Stimulated activated CD4-positive, alpha-beta T cell treated with anti-CD3 and anti-CD28 coated beads, Interleukin-2, amount 100 ng/mL, for 4 hours (primary cell): ENCODE measurements at places on chromosomes 7 and 10.
A peak's percentile ranks its signal among the peaks of the same experiment; 100 is the strongest.

DNA sequence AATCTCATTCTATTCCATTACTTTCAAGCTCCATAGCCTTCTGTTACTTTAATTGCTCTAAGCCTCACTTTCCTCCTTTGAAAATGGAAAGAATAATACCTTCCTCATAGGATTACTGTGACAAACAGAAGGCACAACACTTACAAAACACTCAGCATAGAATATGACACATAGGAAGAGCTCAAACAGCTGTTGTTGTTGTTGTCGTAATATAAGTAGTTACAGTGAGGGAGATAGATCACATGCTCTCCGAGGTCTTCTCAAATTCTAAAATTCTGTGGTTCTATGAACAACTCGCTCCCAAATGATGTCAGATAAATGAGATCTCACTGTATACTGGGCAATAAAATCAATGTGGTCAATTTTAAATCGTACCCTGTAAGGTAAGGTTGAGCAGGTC, 1049.3 kb upstream of the C7orf33 start:
- no peak for DNase-seq

DNA sequence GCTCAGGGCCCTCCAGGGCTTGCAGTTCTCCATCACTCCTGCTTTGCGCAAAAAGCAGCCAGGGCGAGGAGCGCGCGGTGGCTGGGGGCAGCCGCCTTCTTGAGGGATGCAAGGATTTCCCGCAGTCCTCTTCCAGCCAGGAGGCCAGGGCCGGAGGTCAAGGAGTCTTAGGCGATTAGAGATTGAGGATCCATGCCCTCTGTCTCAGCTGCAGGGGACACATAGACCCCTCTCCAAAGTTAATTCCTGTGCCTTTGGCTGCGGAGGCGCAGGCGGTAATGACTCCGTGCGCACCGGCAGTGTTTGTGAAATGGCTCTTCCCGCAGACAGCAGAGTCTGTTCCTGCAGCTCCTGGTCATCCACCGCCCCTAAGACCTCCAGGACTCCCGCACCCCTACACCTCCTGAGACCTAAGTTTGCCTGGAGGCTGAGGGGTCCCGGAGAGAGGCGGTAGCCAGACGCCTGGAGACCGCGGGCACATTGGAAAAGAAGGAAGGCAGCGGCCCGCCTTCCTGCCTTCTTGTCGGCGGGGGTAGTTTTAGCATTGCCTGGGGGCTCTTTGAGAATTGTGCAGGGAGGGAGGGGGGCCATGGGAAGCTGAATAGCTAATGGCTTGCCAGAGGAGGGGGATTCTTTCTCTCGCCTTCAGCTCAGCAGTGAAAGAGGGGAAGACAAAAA, 3.3 kb upstream of the NEUROG3 start:
- no peak for DNase-seq

- DNase-seq = no peak
These were observed 91.2 kb downstream of the ZNF22 start for GRCh38 chr10:45091968-45092367.

DNA sequence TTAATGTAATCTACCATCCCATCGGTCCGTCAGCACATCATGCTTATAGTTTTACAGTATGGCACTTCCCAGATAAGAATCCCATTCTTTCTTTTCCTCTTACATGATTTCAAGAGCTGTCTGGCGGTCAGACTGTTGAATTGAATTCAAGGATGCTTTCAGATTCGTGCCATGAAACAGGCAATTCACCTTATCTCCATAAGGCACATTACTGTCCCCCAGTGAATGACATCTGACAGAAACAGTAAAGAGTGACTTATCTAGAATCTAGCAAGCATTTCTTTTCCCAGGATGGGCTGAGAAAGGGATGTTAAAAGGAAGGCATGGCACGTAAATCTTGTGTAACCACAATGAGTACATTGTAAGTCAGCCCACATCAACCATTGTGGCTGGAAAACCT, 61.1 kb upstream of the SEM1 start:
- no peak for DNase-seq

GRCh38 chr7:143490717-143491306, 13.1 kb downstream of the TAS2R41 start:
- DNase-seq = no peak

DNA sequence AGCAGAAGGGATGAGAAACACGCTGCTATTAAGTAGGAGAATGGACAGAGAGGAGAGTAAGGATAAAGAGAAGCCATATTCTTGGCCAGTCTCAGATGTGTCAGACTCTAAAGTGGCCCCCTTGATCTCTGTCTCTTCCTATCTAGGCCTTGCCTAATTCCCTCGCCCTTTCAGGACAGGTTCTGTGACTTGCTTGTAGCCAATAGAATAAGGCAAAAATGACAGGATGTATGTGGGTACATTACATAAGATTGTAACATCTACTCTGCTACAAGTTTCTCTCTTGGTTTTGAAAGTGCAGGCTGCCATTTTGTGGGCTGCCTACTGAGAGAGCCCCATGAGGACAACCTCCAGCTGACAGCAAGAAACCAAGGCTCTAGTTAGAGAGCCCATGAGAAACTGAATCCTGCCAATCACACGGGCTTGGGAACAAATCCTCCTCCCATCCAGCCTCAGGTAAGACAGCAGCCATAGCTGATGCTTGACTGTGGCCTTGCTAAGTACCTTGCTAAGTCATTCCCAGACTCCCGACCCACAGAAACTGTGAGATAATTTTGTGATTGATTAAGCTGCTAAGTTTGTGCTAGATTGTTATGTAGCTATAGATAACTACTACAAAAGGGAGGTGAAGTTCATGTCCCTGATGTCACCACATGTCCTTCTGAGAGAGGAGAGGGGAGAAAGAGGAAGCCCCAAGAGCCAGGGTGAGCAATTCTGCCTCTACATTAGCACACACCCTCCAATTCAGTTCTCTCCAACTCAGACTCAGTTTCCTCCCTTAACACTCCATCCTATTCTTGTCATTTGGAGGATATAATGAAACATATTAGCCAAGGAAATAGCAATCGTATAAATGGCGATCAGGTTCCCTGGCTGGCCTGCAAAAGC, 185.5 kb downstream of the SGMS1 start:
- DNase-seq = no peak

- DNase-seq = no peak
These were observed at the start of gene TBXAS1 for GRCh38 chr7:139829025-139829774. Gene TBXAS1 (plus strand): TSS chr7:139829264. CDS start chr7:139829391, 127 bp downstream.

DNA sequence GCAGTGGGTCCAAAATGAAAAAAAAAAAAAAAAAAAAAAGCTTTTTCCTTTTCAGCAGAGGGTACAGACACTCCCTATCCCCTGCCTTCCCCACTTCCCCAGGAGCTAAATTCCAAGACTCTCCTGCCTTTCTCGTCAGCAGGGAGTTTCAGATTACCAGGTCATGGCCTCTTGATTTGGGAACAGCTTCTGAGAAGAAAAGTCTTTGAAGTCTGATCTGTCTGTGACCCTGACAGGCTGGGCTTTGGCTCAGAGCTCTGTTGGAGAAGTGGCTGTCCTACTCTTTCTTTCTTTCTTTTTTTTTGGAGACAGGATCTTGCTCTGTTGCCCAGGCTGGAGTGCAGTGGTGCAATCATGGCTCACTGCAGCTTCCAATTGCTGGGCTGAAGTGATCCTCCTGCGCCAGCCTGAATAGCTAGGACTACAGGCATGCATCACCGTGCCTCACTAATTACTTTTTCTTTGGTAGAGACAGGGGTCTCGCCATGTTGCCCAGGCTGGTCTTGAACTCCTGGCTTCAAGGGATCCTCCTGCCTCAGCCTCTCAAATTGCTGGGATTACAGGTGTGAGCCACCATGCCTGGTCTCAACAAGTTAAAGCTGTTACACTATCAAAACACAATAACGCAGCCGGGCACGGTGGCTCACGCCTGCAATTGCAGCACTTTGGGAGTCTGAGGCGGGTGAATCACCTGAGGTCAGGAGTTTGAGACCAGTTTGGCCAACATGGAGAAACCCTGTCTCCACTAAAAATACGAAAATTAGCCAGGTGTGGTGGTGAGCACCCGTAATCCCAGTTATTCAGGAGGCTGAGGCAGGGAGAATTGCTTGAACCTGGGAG, 59.9 kb downstream of the COL26A1 start:
- DNase-seq = no peak

DNA sequence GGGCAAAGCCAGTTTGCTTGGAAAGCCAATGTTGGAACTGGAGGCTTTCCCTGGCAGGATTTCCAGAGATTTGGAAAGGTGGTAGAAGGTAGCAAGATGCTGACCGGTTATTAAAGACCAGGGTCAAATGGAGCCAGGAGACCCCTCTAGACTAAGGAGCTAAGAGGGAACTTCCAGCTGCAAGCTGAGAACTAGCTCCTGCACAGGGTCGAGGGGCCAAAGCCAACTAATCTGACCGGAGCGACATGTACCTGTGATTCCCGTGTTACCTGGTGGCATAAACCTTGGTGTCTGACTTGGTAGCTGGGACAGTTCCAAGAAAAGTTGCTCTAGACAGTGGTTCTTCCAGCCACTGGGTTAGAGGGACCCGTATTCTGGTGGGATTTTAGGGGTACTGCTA, 41.8 kb downstream of the SPDYE5 start:
- no peak for DNase-seq

GRCh38 chr7:115933471-115933870, 97.1 kb downstream of the TFEC start:
- DNase-seq = no peak

GRCh38 chr10:124983321-124983720, 41.4 kb downstream of the ZRANB1 start:
- DNase-seq = no peak

GRCh38 chr7:158502068-158502750, 85.4 kb downstream of the PTPRN2 start:
- no peak for DNase-seq

DNA sequence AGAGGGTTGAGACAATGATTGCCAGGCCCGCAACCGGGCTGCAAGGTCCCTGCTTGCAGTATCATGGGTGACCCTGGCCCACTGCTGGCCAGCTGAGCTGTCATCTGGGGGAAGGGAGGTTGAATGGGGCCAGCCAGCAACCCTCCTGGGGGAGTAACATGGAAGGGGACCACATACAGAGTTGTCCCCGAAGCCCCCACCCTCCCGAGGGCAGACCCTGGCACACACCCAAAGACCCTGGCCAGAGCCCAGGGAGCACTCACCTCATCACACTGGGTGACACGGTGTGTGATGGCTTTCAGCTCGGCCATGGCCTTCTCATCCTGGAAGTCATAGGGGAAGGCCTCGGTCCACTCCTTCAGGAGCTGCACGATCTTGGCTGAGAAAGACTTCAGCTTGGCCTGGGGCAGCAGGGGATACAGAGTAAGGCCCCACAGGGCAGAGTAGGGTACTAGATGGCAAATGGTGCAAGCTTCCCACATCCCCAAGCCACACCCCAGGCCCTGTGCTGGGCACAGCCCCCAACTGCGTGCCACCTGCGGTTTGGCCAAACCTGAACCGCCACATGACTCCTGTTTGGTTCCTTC, 63.4 kb downstream of the CSGALNACT2 start:
- DNase-seq = no peak

GRCh38 chr10:118621304-118621942, 26.0 kb upstream of the PRLHR start:
- DNase-seq = peak; percentile 3

DNA sequence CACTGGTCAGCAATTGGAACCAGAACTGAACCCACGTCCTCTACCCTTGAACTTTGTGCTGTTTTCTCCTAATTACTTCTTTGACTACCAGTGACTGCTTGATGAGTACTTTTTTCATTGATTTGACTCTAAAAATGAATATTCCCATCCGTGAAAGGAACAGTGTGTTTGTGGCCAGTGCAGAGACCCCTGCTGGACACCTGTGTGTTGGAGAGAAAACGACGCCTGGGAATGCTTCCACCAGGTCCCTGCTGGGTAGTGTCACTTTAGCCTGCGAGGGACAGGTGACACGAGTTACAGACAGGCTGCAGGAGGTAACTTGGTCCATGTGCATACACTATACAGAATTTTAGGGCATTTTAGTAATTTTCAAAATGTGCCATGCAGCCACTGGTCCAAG, 6.8 kb upstream of the GJD4 start:
- no peak for DNase-seq

DNA sequence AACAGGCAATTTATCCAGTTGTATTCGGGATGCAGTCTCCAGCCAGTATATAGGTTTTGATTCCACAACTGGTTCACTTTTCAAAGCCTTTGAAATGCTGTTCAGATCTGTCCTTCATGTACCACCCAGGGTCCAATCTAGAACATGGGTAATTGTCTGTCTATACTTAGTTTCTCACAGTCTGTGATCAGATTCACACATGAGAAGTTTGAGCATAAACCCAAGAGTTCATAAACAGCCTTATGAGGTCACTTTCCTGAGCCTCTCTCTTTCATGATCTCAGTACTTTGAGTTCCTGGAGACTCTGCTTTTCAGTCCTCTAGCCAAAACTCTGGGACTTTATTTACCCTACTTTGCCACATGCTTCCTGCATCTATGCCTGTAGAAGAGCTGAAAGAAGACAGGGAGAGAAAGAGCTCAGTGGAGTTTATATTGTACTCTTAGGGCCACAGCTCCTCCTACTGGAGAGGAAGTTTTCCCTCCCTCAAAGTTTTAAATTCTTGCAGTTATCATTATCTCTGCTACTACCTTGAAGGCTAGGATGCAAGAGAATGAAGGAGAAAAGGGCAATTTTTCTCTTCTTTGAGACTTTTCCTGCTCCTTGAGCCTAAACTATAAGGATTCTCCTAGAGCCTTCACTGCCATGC, 172.0 kb downstream of the ZEB1 start:
- no peak for DNase-seq

DNA sequence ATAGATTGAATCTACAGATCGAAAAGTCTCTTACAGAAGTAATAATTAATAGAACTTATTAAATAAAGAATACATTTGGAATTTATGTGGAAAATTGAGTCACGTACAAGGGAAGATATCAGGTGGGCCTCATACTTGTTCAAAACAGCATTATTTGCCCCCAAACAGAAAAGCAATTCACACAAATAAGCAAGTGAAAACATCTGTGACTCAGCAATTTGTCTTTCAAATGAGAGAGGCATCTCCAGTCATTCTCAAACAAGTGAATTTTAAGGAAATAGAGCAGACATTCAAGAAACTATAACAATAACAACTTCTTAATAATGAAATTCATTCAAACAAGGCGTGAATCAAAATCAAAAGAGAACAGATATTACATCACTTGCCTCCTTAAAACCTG, 50.1 kb downstream of the SEMA3A start:
- DNase-seq = no peak

DNA sequence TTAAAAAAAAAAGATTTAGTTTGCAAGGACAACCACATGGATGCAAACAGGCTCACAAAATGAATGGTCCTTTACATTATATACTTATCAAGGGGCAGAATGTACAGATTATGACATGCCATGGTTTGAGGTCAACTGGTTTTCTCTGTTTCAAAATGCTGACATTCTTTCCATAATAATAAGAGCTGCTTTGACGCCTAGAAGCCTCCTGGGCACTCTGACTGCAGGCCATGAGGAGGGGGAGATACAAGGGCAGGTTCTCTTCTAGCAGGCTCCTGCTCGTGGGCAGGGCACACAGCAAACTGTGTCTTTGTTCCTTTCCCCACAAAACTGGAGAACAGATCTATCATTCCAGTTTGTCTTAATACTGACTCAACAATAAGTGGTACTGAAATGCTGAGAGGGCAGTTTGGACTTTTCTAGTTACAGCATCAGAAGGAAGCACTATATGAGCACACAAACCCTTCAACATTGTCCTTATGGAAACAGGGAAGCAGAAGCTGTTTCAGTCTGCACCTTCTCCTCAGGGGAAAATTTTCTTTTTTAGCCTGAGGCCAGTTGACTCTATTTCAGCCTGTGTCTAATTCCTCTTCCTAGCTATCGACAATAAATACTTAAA, 314.9 kb upstream of the AOAH start:
- no peak for DNase-seq
